ENCODE measurements at places on chromosomes 1 and 21.

- no peak for DNase-seq
These were observed 93.9 kb upstream of the TSPAN2 start for GRCh38 chr1:115183158-115183557.

GRCh38 chr1:173768827-173769226 is 54.0 kb downstream of the KLHL20 start:
- no peak for DNase-seq

DNA sequence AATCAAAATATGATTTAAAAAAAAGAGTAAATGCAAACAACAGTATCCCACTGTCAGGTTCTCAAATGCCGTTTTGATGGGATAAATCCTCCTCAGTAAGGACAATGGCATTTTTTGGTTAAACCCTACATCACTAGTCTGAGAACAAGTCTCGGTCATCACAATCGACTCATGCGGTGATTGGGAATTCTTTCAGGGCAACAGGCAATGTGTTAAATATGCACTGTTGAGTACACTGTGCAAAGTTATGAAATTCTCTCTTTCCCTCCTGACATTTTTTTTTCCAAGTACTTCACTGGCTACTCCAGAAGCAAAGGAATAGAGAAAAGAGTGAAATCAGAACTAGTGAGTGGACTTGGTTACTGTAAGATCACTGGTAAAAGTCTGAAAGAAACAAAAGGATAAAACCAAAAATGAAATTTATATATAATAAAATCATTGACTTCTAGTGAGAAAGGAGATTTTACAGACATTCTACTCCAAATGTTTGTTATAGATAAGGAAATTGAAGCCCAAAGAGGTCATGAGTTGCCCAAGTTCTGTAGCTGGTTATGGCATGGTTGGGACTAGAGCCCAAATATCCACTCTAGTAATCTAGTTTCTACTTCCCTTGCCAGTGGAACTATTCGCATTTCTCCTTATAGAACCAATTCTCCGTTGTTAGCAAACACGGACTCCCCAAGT is 111.3 kb downstream of the TGFBR3 start:
- no peak for DNase-seq

DNA sequence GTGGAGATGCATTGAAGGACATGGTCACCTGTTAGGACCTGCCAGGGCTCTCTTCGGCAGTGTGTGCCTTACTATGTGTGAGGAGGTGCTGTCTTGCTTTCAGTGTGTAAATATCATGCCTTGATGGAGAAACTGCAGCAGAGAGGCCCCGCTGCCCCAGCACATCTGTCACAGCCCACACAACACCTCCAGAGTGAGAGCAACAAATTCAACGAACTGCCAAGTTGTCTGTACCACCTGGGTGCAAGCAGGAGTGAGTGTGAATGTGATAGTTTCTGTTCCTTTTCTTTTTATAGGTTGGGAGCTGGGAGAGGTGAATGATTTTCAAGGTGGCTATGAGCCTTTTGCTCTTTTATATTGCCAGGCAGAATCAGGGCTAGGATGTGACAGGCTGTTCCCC is 114.6 kb upstream of the KIAA0040 start:
- no peak for DNase-seq

DNA sequence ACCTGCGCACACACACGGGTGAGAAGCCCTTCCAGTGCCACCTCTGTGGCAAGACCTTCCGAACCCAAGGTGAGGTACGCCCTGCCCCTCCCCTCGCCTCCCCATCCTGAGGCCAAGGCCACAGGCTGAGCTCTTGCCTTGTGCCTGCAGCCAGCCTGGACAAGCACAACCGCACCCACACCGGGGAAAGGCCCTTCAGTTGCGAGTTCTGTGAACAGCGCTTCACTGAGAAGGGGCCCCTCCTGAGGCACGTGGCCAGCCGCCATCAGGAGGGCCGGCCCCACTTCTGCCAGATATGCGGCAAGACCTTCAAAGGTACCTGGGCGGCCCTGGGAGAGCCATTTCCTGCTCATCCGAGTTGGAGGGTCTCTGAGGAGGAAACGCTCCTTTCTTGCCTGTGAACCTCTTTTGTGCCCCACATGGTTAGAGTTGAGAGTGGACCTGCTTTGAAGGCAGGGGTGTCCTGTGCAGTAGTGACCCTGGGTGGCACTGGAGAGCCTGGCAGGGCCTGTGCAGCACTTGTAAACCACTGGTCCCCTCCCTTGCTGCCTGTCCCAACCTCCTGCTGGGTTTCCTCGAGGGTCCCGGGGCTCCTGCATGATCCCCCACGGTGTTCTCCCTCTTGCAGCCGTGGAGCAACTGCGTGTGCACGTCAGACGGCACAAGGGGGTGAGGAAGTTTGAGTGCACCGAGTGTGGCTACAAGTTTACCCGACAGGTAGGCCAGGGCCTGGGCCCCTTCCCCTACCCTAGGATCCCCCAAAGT is 8.5 kb downstream of the ZBTB48 start:
- no peak for DNase-seq

DNA sequence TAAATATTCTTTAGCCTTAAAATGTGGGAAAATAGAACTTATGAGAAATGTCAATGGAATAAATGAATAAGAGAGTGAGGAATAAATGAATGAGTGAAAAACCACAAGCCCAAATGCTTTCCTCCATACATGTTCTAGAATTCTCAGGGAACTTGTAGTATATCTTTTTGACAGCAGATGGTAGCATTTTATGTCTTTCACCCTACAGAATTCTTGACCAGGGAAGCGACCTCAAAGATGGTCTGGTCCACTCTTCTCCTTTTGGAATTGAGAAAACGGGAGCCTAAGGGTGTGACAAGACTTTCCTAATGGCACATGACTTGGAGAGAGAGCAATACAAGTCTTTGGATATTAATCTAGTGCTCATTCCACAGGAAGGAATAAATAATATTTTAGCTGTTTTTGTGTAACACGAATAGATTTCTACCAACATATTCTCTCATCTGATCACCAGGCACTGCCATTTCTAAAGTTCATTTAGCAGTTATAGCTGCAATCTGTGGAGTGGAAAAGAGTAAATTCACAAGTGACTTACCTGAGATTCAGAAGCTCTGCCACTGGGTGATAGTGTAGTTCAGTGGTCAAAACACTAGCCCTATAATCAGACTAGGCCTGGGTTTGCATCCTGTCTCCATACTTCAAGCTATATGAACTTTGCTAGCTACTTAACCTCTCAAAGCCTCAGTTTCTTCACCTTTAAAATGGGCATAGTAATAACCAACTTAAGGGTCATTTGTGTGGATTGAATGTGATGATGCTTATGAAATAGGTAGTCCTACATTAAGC is 15.0 kb upstream of the F5 start:
- no peak for DNase-seq

- no peak for DNase-seq
These were observed 92.1 kb downstream of the CEP350 start for GRCh38 chr1:180046674-180047073.

- DNase-seq = no peak
These were observed 43.8 kb downstream of the BATF3 start for GRCh38 chr1:212655668-212656440.

DNA sequence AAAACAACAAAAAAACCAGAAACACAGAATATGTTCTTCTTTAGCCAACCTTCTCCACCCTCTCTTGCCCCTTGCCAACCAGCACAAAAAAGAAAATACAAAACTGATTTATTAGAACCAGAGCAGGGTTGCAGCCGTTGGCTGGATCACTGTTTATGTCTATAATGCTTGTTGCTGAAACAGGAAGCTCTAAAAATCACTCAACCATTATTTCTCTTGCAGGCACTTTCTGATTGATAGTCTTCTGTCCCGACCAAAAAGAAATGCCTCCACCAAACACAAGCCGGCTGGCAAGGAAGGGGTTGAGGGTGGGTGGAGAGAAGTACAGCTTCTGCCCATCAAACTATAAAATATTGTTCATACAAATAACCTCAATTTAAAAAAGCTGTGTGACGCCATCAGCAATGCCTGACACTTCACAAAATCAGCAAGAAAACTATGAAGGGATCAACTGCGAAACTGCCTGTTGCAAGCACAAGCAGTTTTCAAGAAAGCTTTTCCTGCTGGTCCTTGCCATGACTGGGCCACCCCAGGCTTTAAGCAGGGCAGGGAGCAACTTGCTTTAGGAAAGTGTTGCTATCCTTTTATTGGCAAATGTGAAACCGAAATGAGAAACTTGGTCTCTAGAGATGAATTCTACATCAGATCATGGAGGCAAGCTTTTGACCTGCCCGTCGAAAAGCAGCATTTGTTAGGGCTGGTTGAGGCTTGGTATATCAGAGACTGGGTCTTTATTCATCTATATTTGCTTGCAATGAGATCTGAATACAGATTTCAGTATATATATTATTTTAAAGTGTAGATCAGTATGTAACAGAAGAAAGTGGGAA is 174.2 kb downstream of the RUNX1 start:
- DNase-seq = no peak

GRCh38 chr21:25191141-25191540 is 416.1 kb downstream of the MRPL39 start:
- no peak for DNase-seq

DNA sequence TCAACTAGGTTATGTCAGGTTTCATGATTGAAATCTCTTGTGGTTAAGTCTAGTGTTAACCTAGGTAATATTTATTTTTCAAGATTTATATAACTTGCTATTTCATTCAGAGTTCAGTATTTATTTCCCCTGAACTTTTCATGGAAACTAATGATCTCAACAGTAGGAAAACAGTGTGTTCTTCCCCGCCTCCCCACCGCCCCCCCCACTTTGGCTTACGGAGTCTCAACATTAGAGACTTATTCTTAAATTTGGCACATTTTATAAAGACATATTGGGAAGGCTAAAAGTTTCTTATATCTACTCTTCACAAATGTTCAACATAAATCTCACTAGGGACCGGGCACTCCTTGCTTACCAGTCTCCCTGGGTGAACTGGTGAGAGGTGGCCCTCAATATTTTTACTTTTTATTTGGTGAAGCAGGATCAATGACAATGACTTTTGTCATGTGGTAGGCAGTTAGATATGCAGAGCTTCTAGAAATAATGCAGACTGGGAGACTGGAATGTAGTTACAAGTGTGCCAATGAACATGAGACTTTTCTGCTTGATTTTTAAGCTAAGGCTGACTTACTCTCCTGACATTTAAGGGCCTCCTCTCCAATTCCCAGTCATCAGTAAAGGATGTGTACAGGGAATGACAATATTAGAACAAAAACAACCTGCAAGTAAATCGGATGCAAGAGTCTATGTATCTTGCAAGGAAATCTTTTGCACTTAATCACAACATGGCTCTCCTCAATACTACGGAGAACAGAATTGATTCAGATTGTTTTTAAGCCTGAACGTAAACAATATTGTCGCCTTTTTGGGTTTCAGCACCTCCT is 1.7 kb upstream of the MAN1A2 start:
- DNase-seq = no peak

DNA sequence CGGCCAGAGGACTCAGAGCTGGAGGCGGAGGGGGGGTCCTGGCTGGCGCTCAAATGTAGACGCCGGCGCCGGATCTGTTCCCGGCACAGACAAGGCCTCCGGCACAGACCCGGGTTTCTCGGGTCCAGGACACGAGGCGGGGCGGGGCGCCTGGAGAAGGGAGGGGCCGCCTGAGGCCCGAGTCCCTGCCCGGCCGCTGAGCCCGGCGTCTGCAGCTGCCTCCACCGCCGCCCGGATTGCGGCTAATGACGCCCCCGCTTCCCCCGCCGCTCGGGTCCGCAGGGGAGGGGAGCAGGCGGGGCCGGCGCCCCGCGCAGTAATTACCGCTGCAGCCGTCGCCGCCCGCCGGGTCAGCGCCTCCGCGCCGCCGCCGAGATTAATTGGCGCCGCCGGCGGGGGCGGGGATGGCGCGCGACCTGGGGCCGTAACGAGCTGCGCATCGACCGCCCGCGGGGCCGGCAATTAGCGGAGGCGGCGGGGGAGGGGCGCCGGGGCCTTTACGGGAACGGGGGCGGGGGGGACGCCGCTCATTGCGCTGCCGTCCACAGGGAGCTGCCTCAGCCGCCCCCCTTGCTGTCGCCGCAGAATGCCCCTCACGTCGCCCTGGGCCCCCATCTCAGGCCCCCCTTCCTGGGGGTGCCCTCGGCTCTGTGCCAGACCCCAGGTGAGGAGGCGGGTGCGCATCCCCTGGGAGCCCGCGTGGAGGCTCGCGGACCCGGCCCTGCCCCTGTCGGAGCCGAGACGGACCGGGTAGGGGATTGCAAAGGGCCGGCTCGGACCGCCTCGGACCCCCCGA is 17.3 kb downstream of the NOC2L start:
- DNase-seq = no peak

GRCh38 chr1:53180226-53180625 is 16.4 kb upstream of the CPT2 start:
- DNase-seq = no peak

GRCh38 chr1:184813528-184814089 is 59.0 kb upstream of the EDEM3 start:
- DNase-seq = no peak

DNA sequence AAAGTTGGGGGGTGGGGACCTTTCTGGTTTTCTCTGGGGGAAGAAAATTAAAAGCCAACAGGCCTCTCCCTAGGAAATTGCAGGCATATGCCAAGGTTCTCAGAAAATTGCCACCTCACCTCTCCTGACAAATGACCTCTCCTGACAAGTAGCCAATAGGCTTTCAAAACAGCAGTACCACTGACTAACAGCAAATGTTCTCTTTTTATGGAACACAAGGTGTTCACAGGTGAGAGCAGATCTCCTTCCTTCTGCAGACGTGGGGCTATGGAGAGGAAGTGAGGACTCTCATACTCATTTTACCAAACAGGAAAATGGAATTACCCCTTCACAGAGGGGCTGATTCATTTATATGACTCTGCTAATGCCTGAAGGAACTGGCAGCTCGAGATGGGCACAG is 32.7 kb upstream of the SUCO start:
- no peak for DNase-seq

GRCh38 chr1:44637702-44638411 is 36.4 kb downstream of the TMEM53 start:
- no peak for DNase-seq

- no peak for DNase-seq
These were observed 200.1 kb upstream of the DAB1 start for GRCh38 chr1:57623791-57624538.

DNA sequence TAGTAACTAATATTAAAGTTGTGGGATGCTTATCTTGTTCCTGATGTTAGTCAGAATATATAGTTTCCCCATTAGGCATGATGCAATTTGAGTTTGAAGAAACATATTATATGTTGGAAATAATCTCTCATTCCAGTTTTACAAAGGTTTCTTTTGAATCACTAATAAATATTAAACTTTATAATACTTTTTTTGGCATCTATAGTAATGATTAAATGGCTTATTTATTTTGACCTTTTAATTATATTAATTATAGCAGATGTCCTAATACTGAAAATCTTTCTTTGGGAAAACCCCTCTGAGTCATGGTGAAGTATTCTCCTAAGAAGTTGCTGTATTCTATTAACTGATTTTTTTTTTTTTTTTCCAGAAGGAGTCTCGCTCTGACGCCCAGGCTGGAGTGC is 28.5 kb upstream of the PTGS2 start:
- no peak for DNase-seq

DNA sequence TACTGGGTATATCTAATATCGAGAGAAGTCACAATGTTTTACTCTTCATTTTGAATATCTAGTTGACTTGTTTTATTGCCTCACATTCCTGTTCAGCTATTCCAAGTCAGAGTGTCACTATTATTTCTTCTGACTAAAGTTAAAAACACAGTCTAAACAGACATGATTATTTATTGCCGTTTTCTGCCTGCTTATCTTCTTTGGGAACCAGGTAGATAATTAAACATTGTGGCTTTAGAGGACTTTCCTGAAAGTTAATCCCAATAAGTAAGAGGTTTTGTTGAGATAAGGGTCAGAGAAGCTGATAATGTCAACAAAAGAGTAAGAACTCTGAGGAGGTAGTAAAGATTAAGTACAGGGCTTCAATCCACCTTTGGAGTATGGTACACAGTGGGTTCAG is 53.8 kb downstream of the PCNX2 start:
- DNase-seq = no peak
